Dermis microvascular lymphatic vessel endothelial cell (primary cell): ENCODE measurements at places on chromosomes 7 and 10. TPM values are rescaled to one million over a fixed set of nuclear protein-coding genes. Genes with fewer than 3 reads are reported as not detected.

The CCDC3 gene
- 0.13 and 1.5 TPM in 2 replicates for total RNA-seq

The ASZ1 gene
- total RNA-seq, result not detected in 2 replicates

The CPXM2 gene
- total RNA-seq, result 0.25 and 0.26 TPM in 2 replicates

The ADGRA1 gene
- not detected in 2 replicates for total RNA-seq

The FFAR4 gene
- total RNA-seq, result not detected in 2 replicates

The SFTPA1 gene
- not detected in 2 replicates for total RNA-seq

The CDK14 gene
- total RNA-seq, result 0.89 and 1.2 TPM in 2 replicates

The ATG9B gene
- under 0.01 and 0.13 TPM in 2 replicates for total RNA-seq

The ASAH2 gene
- 0.38 and 0.64 TPM in 2 replicates for total RNA-seq

The CPED1 gene
- total RNA-seq, result 0.77 and 1.0 TPM in 2 replicates

The SEMA3E gene
- total RNA-seq, result 0.26 and 2.0 TPM in 2 replicates
